ENCODE measurements at places on chromosomes 5 and 9.

DNA sequence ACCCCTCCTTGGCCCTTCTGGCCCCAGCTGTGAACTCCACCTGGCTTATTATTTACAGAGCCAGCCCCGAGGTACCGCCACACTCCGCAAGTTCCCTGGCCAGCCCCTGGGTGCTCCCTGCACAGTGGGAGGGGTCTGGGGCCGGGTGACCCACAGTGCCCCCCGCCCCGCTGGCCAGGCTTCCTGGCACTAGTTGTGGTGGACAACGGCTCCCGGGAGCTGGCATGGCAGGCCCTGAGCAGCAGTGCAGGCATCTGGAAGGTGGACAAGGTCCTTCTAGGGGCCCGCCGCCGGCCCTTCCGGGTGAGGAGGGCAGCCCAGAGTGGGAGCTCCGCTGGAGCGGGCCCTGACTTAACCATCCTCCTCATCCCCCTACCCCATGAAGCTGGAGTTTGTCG, 3.9 kb downstream of the MAMDC4 start:
- DNase-seq, result no peak

GRCh38 chr5:77272206-77272605, 61.7 kb downstream of the PDE8B start:
- no peak for DNase-seq

DNA sequence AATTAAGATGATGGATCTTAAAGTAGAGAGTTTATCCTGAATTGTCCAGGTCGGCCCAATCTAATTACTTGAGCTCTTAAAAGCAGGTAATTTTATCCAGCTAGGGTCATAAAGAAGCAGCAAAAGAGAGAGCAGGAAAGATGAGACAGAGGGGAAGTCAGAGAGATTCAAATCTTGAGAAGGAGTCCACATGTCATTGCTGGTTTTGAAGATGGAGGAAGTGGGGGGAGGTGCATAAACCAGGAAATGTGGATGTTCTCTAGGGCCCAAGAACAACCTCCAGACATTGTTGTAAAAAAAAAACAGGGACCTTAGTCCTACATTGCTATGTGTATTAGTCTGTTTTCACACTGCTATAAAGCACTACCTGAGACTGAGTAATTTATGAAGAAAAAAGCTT, 66.4 kb downstream of the SLCO4C1 start:
- DNase-seq, result peak; percentile 54

DNA sequence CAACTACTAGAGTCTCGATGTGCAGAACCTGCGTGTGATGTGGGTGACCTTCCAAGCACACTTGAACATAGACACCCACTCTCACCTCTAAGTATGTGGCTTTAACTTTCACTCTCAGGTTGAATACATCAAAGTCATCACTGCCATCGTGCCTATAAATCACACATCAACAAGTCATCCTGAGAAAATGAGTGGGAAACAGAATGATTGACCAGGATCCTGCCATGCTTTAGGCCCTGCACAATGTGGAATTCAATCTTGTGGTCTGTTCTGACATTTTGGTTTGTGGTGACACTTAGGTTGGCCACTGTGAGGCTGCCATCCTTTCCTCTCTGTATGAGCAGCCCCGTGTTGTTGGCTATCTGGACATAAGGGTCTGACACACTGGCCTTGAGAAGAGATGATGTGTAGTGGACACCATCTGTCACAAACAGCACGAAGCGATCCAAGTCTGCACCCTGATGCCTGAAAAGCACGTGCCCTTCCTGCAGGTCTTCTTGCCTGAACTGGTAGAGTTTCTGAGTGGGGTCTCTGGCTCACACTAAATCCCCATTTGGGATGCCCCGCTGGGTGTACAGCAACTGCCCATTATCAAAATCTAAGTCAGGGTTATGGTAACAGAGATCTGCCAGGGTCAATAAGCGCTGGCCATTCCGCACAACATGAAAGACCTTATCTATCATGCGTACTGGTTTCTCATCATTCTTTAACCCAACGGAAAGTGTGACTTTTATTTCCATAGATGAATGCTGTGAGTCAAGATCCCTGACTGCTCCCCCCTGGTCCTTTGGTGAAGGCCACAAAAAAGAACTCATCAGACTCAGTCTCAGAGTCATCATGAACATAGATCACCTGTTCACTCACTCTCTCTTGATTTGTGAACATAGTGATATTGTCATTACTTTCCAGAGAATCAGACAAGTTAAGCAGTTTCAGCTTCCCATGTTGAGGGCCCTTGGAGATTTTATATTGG, 116.6 kb downstream of the ESM1 start:
- DNase-seq, result no peak

GRCh38 chr5:132428484-132429462, 59.3 kb downstream of the SLC22A5 start:
- no peak for DNase-seq

DNA sequence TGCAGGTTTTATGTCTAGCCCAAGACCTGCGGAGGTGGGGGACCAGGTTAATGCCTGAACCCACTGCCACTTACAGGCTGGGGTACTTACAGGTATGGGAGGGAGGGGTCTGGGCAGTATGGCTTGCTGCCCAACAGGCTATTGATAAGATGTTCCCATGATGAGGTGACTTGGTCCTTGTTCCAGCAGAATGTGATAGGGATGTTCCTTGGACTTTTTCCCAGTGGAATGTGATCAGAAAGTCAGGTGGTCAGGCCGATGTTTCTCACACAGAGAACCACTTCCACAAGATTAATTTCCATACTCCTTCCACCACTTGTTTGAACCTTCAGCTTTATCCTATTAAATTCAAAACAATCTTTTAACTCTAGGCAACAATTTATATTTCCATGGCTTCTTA, 27.0 kb upstream of the GPX3 start:
- DNase-seq, result no peak

DNA sequence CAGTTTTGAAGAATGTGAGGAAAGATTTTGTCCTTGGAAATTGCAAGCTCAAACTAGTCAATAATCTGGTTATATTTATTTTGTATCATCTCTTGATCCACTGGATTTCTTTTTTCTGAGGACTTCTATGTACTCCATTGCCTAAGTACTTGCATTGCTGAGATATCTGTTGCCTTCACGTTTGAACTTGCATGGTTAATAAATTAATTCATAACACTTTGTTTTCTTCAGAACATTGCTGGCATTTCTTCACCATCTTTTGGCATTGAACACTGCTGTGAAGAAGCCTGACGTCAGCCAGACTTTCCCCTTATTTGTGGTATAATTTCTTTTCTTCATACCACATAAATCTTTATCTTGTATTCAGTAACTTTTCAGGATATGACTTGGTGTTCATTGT, 246.0 kb upstream of the KIF2A start:
- no peak for DNase-seq

DNA sequence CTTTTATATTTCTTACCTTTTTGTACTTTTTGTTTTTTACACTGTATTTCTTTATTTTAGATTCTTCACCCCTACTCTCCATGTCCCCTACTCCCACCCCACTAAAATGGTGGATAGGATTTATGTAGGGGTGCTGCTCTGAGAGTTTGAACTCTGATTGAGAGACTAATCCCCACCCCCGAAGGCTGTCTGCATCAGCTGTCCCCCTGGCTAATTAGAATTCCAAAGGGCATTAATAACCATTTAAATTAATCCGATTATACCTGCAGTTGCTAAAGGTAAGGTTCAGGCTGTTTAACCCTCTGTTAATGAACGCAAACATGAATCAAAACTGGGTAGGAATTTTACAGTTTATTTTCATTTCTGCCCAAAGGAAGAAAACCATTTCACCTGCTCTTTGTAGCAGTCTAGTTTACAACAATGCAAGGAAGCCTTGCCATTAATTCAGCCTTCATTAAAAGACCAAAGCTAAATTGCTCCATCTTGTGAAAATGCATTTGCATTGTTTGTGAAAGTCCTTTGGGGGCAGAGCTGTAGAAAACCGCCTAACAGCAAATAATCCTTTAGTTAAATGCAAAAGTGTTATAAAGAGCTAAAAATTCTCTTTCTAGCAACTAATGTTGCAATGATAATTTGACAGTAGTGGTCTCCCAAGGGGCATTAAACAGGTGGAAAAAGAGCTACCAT, 71.2 kb downstream of the ZCCHC7 start:
- no peak for DNase-seq

DNA sequence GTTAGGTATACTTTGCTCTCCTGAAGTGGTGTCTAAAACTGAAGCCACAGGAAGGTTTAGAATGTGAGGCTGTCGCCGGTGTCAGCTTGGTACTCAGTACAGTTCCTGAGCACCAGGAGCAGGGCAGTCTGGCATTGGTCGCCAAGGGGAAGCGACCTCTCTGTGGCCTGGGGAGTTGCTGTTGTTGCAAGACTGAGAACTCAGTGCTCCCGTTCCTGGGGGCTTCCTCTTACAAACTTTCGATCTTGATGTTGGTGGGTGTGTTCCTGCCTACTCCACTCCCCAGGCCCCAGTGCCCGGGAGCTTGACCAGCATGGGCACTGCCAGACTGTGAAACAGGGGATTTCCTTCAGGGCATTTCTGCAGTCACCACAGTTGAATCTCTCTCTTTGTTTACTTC, 52.4 kb upstream of the PPARGC1B start:
- DNase-seq, result no peak

- no peak for DNase-seq
These were observed 85.1 kb downstream of the NDUFAF2 start for GRCh38 chr5:61030163-61030482.

- DNase-seq, result no peak
These were observed 584.3 kb upstream of the KLF4 start for GRCh38 chr9:108073823-108074222.

- no peak for DNase-seq
These were observed 697 bp downstream of the SLC1A1 start for GRCh38 chr9:4490705-4491625.

- DNase-seq, result peak; percentile 9
These were observed 286.4 kb upstream of the CDH12 start for GRCh38 chr5:23139338-23140171.

- DNase-seq, result no peak
These were observed 6.3 kb downstream of the NR4A3 start for GRCh38 chr9:99828054-99828416.

DNA sequence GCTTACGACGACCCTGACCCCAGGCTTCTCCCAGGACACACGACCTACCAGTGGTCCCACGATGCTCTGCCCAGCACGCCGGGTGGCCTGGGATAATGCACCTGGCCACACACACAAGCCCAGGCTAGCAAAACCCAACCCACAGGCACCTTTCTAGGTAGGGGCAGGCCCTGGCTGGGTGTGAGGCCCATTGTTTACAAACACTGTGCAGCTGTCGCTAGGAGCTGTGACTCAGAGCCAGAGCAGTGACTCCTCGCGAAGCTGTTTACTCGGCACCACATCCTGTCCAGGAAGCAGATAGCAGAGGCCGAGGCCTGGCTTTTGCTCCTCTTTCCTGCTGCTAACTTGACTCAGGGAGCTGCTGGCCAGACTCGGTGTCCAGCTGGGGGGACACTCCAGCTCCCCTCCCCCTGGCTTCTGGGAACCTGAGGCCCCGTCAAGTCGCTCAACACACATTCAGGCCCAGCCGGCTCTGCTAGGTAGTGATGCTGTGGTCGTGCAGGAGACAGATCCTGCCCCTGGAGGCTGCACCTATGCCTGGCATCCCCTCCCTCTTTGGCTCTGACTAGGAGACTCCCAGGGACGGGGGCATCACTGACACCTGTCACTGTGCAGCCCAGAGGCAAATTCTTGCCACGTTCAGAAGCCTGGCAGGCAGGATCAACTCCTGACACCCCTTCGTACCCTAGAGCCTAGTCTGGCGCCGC, 12.8 kb upstream of the RALGDS start:
- DNase-seq, result no peak

- DNase-seq, result no peak
These were observed 33.2 kb downstream of the TTLL11 start for GRCh38 chr9:122059955-122060324.
